ENCODE measurements at places on chromosomes 12 and 14.

DNA sequence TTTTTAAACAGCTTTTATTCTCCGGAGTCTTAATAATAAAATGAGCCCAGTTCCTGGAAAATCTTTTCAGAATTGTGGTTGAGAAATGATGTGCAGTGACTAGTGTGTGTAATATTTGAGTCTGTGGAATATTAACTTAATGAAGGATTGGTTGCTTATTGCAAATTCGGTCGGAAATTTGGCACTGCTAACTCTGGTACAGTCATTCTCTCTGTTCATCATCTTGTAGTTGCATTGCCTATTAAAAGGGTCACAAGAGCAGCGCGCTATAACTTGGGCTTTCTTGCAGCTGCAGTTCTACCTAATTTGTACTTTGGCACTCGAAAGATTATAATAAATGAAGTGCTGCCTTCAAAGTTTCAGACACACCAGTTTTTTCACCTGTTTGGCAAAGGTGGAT is 146.0 kb downstream of the FLRT2 start:
- DNase-seq, result no peak

- DNase-seq, result no peak
Observed at GRCh38 chr12:22271023-22271422, 63.5 kb downstream of the ST8SIA1 start.

DNA sequence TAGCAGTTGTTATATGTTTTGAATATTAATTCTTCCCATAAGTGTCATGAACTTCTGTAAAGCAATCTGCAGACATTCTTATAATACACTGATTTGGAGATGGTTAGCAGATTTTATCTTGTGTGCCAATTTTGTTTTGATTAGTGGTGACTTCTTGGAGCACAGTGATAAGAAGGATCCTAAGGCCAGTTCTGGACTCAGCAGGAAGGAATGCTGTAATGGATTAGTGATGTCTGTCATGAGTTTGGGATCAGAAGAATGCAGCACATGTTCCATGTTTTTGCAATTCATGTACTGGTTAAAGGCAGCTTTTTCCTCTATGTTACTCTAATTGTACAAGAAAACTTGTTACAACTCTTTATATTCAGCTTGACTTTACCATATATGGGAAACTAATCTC is 91.5 kb downstream of the UNC79 start:
- no peak for DNase-seq

GRCh38 chr12:63354969-63355368 is 204.0 kb upstream of the AVPR1A start:
- no peak for DNase-seq

- DNase-seq, result no peak
Observed at GRCh38 chr12:120324841-120325417, 2.6 kb downstream of the PLA2G1B start.

DNA sequence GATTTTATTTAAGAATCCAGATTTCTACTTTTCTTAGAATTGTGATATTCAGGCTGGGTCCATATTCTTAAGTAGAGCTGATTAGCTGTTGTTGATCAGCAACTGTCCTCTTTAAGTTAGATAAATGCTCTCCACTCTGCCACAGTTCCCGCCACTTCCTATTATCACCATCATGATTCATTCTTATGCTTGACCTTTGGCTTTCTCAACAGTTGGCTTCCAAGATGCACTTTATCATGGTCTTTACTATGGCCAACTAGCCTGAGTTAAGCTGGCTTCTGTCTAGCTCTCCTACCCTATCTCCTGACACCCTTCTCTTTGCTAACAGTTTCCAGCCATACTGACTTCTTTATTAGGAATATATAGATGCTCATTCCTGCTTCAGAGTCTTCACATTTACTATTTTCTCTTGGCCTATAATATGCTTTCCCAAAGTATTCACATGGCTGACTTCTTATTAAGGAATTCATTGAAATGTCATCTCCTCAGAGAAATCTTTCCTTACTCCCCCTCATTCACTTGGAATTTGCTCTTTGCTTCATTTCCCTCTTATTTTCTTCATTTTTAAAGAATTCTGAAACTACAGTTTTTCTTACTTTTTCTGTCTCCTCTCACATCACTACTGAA is 149.0 kb upstream of the IGF1 start:
- DNase-seq, result no peak
